ENCODE measurements at places on chromosomes 6 and 20. TPM values are rescaled to one million over a fixed set of nuclear protein-coding genes. Genes with fewer than 3 reads are reported as not detected.

DNA sequence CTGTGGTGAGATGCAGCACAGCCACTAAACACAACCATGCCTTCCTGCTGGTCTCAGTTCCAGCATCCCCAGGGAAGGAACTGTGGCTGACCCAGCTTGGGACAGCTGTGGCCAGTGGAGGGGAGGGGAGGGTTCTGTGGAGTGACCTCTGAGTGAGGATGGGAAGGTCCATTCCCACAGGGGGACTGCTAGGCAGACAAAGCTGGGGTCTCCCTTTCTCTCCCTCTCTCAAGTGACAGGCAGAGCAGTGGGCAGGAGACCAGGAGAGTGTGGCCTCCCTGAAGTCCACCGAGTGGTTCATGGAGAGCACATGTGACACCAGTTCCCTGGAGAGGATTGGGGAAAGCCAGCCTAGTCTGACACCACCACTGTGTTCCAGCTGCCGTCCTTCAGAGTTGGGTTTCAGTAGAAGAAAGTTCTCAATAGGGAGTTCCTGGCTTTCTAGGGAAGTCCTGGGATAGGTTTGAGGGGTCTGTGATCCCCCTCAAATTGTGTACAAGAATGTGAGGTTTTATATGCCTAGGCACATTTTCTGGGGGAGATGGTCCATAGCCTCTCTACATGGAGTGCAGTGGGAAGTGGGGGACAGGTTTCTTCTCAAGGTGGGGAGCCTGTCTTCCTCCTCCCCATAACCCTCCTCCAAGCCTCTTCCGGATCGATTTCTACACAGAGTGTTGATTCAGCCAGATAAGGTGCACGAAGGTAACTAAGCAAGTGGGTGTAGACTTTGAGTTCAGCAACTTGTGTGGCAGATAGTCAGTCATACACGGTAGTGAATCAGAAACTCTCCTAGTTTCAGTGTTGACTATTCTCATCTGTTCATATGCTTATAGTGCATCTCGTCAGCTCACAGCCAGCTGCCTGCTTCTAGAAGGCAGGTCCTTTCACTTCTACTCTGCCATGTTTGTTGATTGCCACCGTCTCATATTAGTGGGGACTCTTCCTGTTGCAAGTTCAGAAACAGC lies 18.9 kb downstream of the MANBAL start:
- DNase-seq = no peak

DNA sequence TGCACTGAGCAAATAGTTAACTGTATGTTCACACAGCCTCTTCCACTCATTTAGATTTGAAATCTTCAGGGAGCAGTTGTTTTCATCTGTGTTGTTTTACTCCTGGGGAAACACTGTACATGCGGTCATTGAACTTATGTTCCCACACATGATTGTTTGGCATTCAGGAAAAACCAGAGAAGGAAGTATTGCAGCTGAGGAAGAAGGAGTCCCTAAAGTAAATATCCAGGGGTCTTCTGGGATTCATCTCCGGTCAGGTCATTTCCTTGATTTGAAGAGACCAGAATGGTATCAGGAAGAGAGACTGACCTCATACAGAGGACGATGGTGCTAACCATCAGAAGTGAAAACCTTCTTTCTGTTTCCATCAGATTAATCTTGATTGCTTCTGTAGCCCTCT lies 52.5 kb downstream of the DCBLD1 start:
- no peak for DNase-seq

DNA sequence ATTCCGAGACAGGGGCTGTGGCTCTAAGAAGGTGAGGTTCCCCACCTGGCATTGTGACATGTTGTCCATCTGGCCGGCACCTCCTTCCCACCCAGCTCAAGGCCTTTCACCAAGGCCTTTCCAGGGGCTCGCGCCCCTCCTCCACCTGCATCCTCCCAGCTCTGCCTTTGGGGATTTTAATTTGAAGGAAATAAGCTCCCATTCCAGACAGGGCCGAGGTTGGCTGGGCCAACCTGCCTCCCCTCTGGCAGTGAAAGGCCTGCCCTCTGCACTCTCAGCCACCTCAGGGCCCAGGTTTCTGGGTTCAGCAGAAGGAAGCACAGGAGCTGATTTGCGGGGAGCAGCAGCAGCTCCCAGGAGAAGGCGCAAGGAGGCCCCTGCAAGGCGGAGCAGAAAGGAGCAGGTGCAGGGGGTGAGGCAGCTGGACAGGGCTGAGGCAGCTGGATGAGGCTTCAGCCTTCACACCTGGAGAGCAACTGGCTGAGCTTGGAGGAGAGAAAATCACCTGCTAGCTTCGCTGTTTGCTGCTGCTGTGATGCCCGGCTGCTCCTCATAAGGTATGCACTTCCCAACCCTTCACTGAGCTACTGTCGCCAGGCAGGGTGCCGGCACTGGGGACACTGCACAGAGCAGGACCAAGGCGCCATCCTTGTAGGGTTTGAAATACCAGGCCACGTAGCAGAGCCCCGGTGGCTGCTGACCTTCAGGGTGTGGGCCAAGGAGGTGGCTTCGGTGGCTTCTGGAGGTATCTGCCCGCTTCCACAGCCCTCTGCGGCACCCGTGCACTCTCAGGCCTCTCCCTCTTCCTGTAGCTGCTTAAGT lies 147.0 kb downstream of the SYNDIG1 start:
- DNase-seq = no peak

- DNase-seq = no peak
These were observed 432.4 kb downstream of the BMP2 start for GRCh38 chr20:7199861-7200260.

- DNase-seq = no peak
These were observed 986.3 kb downstream of the TFAP2A start for GRCh38 chr6:9428421-9429172.

DNA sequence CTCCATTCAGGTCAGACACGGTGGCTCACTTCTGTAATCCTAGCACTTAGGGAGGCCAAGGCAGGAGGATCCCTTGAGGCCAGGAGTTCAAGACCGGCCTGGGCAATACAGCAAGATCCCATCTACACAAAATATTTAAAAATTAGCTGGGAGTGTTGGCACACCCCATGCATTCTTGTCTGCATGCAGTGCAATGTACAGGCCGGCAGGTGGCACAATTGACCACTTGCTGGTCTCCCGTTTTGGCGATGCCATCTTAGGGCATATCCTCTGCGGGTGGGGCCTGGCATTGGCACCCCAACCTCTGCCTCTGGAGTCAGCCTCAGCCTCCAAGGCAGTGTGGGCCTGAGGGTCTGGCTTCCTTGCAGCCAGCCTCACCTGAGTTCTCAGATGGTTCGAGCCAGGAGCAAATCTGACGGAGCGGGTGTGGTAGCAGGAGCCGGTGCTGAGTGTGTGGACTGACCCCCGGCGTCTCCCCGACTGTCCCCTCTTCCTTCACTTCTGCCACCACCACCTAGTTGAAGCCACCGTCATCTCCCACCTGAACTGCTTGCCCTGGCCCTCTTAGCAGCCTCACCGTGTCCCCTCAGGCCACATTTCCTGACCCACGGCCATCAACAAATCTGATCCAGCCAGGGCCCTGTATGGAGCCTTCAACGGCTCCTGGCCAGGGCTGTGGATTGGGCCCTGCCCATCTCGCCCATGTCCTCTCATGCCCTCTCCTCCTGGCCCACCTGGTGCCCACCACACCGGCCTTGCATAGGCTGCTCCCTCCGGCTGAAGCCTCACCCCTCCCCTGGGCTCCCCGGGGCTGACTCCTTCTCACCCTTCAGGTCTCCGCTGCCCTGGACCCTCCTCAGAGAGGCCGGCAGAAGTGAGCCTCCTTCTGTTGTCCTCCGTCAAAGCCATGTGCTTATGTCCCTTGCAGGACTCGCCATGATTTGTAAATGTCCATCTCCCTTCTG lies 44.0 kb downstream of the EFCAB8 start:
- DNase-seq = no peak

DNA sequence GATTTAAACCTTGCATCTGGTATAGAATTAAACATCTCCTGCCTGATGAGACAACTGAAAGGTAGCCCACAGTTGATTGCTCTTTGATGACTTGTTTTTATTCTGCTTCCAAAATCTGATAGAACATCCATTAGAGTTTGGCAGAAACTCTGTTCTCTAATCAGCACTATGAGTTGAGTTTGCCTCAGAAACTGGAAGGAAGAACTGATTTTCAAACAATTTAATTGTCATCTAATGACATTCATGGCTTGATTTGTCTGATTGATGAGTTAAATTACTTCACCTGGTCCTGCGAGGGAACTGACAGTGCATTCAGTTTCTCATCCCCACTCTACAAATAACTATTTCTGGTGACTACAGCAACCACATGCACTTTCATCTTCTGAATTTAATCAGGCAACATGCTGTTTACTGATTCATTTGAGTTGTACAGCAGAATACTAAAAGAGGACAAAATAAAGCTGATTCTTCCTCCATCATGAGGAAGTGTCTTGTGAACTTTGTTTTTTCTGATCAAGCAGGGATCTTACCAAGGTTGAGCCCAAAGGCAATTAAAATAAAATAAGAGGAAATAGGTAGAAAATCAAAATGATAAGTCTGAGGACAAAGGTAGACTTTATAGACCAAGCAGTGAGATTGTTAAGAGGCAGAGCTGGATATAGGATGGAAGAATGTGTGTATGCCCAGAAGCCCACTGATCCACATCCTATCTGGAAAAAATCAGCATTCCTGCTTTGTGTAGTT lies 15.7 kb upstream of the MRAP2 start:
- DNase-seq = no peak

GRCh38 chr6:36120539-36120938 lies 9.8 kb upstream of the MAPK13 start:
- DNase-seq = no peak

DNA sequence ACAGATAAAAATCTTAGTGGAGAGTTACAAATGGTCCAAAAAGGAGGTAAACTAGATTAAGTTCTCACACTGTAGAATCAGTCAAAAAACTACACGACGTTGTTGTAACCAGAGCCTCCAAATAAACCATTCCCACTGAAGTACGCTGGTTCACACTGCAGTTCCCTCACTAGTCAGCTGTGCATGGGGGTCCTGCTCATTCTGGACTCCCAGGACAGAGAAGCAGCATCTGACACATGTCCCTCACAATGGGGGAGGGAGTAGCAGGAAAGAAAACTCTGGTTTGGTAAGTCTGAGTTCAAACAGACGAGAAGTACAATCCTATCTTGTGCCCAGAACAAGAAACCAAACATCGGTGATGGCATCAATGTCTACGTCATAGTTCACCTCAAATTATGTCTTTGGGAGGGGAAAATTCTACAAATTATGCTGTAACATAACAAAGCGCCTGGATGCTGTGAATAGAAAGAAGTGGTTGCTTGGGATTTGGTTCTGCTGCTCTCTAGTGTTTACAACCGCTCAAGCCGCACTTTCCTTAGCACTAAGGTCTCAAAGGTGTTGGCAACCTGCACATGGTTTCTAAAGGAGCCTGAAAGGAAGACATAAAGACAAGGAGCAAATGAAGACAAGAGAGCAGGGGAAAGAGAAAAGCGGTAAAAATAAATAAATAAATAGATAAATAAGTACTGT lies 208.0 kb downstream of the GMDS start:
- DNase-seq = no peak

GRCh38 chr6:136134751-136135150 lies 115.4 kb downstream of the MTFR2 start:
- DNase-seq = no peak

SOX4 gene
- total RNA-seq = 71.0 TPM

SLC22A16 gene
- total RNA-seq = 0.63 TPM

MYLIP gene
- total RNA-seq = 53.8 TPM

FHL5 gene
- total RNA-seq = 3.0 TPM

ANGPT4 gene
- total RNA-seq = 0.21 TPM

ARG1 gene
- total RNA-seq = 1.1 TPM
